ENCODE measurements at places on chromosomes 16 and 17.
A peak's percentile ranks its signal among the peaks of the same experiment; 100 is the strongest.

DNA sequence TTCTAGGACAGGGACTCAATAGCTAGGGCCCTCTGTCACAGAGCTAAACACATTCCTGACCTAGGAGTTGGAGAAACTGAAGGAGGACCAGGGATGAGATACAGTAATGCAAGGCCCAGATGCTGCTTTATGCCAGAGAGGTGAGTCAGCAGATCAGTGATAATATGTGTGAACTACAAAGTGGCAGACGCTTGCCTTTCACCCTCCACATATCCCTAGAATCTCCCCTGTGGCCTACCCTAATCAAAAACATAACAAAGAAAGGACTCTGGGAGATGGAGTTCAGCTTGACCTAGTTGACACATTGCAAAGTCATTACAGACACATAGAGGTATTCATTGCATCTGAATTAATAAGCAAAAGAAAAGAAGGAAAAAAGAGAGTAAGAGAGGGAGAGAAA lies 417.6 kb upstream of the DYNLRB2 start:
- peak; percentile 22 for DNase-seq

GRCh38 chr17:70099884-70100283 lies 24.9 kb downstream of the KCNJ16 start:
- no peak for DNase-seq

GRCh38 chr17:48642059-48642842 lies 16.1 kb upstream of the HOXB9 start:
- no peak for DNase-seq

DNA sequence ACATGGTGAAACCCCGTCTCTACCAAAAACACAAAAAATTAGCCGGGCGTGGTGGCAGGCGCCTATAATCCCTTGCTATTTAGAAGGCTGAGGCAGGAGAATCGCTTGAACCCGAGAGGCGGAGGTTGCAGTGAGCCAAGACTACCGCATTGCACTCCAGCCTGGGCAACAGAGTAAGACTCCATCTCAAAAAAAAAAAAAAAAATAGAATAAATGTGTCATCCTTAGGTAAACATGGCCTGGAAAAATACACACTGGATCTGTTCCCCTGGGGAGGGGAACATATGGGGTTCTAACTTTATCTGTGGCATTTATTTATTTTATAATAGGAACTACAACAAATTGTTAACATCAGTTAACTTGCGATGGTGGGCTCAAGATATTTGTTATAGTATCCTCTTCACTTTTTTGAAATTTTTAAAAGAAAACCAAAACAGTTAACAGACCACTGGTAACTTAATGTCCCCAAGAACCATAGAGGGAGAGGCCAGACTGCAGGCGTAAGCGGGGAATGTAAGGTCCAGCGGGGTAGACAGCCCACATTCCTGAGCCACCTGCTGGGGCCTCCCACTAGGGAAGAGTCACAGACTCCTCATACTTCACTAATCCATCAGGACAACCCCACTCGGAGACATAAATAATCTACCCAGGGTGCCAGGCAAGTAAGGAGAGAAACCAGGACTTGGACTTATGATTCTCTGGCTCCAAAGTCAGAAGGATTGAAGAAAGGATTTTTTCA lies 12.5 kb upstream of the TXNDC11 start:
- DNase-seq = no peak

DNA sequence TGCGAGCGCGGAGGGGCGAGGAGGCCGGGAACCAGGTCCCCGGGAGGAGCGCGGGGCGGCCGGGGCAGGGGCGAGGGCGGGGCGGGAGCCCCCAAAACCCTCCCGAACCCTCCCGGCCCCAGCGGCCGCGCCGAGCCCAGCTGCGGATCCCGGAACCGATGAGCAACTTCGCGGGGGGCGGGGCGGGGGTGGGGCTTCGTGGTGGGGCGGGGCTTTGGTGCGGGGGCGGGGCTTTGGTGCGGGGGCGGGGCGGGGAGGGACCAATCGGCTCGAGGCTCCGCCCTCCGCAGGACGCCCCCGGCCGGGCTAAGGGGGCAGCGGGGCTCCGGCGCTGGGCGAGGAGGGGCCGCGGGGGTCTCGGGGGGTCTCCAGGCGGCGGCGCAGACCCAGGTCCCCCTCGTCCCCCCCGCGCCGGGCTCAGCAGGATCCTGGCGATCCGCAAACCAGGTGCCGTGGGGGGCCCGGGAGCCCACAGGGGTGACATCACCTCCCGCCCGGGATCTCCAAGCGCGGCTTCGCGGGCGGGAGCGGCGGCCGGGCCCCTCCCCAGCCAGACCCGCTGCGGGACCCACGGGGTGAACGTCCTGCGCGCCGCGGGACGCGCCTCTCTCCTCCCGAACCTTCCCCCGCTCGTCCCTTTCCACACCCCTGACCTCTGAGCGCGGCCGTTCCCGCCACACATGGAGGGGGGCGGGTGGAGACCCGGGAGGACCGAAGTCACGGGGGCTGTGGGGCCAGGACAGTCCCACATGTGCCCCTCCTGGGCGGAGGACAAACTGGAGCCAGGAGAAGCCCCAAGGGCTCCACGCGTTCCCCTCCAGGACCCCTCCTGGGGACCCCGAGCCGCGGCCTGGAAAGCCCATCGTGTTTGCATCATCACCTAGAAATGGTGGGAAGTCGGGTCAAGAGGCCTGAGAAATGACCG lies at the start of gene ABR:
TSS of gene ABR (minus strand) at position 164 of the 925 bp plus-strand sequence. CDS start 254 bp downstream, outside the sequence.
- no peak for DNase-seq

GRCh38 chr16:54954220-54954619 lies 23.6 kb downstream of the IRX5 start:
- DNase-seq = no peak

- DNase-seq = no peak
These were observed 6.8 kb upstream of the NOTUM start for GRCh38 chr17:81967533-81968395.

DNA sequence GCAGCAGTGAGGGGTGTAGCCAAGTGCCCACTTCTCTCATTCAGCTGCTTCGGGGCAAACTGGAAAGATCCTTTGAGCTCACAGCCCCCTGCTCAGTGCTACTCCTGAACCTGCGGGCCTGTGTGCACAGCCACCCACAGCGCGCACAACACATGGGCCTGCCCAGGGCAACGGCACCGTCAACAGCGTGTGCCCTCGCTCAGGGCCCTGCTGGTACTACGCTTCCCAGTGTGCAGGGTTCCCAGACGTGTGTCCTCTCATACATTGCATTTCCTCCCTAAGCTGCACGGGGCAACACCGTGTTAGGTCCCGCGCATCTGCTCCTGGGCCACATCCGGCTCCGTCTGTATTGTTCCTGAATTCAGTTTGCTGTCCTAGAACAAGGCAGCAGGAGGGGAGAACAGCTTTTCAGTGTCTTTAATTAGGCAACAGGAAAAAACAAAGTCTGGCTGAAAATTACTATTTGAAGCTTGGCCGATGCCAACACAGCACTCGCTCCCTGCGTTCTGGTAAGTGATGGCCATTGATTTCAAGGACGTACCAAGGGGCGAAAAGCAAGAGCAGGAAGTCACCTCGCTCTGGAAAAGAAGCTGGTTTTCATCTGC lies 15.2 kb downstream of the MRM3 start:
- no peak for DNase-seq

DNA sequence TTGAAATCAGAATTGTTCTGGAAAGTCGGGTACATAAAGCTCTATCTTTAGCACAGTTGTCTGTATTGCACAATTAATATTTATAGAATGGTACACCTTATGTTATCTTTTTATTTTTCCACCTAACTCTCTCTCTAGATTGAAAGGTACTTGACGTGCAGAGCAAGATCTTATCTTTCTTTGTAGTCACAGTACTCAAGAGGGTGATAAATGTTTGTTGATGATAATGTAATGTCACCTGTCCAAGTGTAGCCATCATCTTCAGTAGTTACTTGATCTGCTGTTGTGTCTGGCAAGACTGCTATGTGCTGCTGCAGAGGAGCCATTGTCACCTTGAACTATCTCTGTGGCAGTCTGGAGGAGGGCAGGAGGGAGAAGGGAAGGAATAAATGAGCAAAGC lies 5.3 kb downstream of the HMOX2 start:
- DNase-seq = no peak

- no peak for DNase-seq
These were observed 90.7 kb downstream of the CLEC16A start for GRCh38 chr16:11035096-11035495.

- DNase-seq = no peak
These were observed 284.4 kb downstream of the FOXL1 start for GRCh38 chr16:86862595-86863280.

GRCh38 chr16:66454751-66455150 lies 27.7 kb downstream of the BEAN1 start:
- DNase-seq = no peak

DNA sequence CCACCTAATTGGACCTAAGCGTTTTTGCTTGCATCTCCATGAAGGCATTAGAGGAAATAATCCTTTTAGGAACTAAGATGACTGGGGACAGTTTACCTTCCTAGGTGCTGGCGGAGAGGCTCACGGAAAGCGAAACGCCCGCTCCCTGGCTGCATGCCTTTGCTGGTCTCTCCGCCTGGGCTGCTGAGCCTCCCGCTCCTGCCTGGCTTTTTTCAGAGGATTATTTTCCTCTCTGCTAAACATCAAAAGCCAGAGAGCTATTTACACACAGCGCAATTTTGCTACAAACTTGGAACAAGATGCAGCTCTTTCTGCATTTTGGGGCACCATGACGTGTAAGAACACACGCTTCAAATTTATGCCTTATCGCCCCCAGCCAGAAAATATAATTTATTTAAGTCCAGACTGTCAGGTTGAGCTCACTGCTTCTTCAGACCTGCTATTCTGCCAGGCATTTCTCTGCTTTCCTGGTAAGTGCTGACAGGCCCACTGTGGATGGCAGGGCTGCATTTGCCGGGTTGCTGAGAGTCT lies 124.4 kb downstream of the SPACA3 start:
- DNase-seq = no peak

- peak; percentile 25 for DNase-seq
These were observed 9.3 kb downstream of the CTRB2 start for GRCh38 chr16:75197522-75198134.

GRCh38 chr17:75914643-75915267 lies 10.1 kb upstream of the MRPL38 start:
- no peak for DNase-seq

- no peak for DNase-seq
These were observed 443.3 kb downstream of the UTP18 start for GRCh38 chr17:51703361-51704341.

- no peak for DNase-seq
These were observed 821.1 kb upstream of the EEF2KMT start for GRCh38 chr16:5918567-5919130.

DNA sequence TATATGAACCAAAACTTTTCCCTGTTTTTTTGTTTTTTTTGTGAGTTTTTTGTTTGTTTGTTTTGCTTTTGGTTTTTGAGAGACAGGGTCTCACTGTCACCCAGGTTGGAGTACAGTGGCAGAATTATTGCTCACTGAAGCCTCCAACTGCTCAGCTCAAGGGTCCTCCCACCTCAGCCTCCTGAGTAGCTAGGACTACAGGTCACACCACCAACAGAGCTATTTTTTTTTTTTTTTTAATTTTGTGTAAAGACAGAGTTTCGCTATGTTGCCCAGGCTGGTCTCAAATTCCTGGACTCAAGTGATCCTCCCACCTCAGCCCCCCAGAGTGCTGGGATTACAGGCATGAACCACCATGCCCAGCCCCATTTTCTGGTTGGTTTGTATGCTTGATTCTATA lies 28.6 kb downstream of the CMTM4 start:
- DNase-seq = no peak

DNA sequence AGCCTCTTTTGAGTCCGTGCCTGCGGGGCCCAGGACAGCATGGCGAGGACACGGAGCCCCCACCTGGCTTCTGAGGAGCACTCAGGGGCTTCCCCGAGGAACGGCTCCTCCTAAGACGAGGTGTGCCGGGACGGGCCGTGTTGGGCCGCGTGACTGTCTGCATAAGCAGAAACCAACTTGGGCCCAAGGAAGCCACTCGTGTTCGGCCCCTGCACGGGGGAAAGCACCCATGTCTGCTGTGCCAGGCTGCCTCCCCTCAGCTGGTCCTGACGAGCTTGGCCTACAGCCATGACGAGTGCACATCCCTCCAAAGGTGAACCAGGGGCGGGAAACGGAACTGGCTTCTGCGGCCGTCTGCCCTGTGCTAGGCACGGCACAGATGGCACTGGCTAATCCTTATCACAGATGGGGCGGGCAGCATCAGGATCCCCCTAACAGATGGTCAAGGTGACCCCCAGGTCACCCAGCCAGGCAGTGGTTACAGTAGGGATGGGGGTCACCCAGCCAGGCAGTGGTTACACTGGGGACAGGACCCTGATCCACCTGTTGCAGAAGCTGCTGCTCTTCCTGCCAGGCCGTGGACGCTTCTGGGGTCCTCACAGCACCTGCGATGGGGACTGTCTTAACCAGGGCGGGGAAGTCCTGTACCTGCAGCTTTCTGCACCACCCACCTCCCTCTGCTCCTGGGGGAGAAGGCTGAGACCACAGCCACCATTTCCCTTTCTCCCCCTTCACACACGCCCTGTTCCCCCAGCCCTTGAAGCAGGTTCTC lies 25.6 kb downstream of the MRM3 start:
- no peak for DNase-seq

GRCh38 chr17:2776589-2777241 lies 19.5 kb upstream of the RAP1GAP2 start:
- DNase-seq = no peak

DNA sequence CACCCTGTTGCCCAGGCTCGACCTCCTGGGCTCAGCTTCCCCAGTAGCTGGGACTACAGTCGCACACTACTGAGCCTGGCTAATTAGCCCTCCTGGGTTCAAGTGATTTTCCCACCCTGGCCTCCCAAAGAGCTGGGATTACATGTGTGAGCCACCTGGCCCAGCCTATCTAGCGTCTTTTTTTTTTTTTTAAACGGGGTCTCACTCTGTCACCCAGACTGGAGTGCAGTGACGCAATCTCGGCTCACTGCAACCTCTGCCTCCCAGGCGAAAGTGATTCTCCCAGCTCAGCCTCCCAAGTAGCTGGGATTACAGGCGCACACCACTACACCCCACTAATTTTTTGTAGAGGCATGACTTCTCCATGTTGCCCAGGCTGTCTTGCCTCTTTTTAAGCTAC lies 33.3 kb downstream of the GLG1 start:
- DNase-seq = no peak

DNA sequence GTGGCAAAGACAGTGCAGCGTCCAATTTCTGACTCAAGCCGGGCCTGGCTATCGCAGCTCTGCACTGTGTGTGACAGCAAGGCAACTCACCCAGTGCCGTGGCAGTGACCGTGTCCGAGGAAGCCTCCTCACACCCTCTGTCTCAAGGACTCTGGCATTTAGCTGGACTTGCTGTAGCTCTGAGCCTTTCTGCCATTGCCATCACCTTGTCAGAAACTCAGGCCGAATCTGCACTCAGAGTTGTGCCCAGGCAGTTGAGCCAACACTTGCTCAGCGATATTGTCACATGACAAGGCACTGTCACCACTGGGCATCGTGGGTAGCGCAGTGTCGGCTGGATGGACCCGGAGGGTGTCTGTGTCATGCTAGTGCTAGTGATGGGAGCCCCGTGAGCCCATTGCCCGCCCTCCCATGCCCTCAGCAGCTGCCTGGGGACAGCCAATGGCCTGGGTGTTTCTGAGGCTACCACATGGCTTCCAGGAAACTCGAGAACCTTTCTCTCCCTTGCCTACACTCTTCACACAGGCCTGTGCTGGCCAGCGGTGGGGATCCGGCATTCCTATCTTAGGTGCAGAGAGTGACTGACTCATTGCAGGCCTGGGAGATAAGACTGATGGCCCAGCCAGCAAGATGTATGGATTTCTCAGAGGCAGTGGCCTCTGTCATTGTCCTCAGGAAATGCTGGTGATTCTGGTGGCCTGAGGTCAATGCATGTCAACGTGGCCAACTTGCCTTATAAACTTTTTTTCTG lies 22.1 kb upstream of the STH start:
- peak; percentile 58 for DNase-seq

Measured in NCI-H226 (cell line).